ENCODE measurements at places on chromosomes 2 and 18.
A peak's percentile ranks its signal among the peaks of the same experiment; 100 is the strongest.

DNA sequence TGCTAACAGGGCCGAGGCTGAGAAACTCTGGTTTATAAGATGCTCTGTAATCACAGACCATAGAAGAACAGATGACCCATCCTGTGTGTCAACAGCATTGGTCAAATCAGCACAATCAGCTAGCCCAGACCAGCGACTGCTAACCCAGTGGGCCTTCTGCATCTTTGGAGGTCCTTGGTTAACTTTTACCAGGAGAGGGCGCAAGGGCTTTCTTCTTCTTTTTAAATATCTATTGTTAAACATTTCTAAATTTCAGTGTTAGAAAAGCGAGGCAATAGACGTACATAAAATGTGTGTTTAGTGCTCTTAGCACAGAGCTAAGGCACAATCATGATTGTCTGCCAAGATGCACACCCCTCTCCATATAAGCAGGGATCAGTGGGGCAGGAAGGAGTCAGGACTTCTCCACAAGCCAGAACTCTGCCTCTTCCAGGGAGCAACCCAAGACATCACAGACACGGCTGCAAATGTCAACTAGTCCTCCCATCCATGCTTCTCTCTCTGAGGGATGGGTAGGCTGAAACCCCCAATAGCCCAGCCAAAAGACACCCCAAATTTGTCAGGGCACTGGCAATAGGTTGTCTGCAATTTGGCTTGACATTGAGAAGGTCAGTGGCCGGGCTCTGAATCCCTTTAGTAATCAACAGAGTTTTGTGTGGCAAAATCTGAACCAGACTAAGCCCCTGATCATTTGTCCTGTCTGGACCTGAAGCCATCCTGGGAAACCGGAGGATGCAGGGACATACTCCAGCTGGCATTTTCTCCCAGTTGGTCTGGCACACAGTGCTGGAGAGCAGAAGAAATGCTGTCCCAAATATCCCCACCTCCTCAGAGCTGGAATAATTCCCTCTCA lies 188.2 kb downstream of the BCL2 start:
- peak; percentile 58 for DNase-seq

DNA sequence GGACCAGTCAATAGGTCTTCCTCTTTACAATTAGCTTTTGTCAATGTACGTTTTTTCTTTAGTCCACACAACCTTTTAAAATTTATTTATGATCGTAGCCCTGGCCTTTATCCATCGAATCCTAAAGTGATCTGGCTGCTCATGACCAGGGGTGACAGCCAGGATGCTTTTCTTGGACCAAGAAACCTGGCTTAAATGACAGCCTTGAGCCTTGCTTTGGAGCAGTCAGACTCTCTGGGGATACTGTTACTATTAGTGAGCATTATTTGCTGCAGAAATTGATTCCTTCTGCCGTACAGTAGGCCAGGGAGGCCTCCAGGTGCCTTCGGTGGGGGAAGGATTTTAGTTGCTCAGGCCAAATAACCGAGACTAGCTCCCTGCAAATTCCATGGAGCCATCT lies 70.2 kb downstream of the AGAP1 start:
- DNase-seq, result no peak

DNA sequence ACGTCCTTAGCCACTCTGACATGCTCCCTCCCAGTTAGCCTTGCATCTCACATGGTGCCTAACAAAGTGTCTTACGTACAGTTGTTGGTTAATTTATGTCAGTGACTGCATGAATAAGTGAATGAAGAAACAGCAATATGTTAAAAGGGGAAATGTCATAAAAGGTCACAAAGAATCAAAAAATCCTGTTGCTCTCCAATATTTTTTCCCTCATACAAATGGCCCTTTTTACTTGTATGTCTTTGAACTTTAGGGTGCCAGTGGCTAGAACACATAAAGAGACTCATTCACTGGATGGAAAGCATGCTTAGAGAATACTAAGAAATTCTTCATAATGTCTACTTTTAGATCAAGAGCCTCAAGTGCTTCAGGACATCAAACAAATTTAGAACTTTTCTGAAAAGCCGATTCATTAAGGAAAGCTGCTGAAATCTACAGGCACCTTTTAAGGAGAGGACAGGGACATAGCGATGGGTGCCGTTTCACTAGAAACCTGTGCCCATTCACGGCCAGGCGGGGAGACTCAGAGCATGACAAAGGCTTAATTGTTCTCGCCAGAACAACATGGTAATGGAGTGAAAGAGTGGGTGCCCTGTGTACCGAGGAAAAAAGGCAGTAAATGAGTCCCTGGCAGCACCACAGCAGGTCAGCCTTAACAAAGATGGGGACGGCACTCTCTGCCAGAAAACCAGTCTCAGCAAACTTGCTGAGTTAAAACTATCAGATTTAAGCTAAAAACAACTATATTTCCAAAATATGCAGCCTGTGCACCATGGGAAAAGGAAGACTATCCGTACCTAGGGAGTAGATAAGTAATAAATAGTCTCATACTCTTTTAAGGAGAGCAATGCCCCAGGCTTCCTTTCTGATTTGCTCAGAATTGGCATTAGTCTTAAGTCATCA lies 71.6 kb upstream of the SPTBN1 start:
- DNase-seq, result no peak

DNA sequence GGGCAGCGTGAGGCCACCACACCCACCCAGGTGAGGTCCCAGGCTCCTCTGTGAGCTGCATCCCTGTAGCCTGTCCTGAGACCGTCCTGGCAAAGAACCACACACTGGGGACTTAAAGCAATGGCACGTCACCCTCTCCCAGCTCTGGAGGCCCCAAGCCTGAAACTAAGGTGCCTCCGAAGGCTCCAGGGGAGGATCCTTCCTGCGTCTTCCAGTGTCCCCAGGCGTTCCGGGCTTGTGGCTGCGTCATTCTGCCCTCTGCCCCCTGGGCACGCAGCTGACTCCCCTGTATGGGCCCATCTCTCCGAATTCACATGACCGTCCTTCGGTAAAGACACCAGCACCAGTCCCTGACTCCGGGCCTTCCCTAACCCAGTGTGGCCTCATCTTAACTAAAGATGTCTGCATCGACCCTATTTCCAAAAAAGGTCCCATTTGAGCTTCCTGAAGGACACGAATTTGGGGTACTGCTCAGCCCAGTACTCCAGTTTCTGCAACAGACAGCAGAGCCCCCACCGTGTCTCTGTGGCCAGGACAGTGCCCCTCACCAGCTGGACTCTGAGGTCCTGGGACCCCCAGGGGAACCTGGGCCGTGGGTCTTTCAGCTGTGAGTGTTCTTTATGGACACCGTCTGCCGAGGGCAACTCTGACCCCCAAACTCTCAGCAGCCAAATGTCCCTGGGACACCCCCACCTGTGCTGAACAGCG lies 75.2 kb upstream of the CTDP1 start:
- no peak for DNase-seq

GRCh38 chr2:101717071-101717845 lies 19.8 kb downstream of the MAP4K4 start:
- no peak for DNase-seq

DNA sequence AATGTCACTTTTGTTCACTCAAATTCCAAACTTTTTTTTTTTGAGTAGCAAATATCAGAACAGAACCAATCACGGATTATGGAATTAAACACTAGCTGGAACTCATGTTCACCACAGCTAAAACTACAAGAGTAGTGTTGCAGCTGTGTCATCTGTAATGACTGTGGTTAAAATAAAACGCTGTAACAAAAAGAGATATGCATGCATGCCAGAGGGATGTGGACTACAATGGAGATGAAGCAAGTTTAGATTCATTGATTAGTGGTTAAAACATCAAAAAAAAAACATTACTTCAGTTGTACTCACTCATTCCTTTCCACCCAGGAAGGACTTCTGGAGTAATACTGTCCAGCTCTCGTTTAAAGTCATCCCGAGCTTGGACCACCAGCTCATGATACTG lies 37.0 kb downstream of the IMMT start:
- DNase-seq, result no peak

DNA sequence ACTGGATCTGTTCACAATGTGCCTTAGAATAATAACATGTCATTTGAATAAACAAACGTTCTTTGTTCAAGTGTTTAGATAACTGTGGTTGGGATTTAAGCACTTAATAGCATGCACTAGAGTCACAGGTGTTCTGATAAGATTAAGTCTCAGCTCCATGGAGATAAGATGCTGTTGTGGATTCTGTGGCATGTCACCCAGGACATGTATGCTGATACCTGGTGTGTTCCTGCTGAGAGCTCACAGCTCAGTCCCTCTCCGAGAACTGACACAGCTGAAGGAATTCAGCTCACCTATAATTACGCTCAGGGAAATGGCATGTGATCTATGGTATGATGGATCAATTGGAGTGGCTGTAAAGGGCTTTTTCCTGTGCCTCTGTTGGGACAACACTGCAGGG lies 75.4 kb upstream of the ST6GAL2 start:
- no peak for DNase-seq

DNA sequence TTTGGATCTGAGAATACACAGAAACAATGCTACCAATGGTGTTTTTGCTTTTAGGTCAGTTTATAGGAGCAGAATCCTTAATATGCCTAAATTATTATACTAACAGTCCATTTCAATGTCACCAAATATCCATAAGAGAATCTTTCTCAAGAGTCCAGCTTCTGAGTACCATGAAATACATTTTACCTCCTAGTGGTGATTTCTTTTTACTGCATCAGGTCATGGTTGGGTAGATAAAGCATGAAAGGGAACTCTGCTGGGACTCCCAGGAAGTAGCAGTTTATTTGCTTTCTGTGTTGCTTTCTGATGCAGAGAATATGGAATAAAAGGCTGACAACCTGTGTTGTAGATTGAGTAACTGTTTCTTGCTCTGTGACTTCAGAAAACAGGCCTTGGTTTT lies 115.6 kb downstream of the PPP1R1C start:
- peak; percentile 4 for DNase-seq

- no peak for DNase-seq
Observed at GRCh38 chr2:127179766-127180165, 40.3 kb downstream of the CYP27C1 start.

DNA sequence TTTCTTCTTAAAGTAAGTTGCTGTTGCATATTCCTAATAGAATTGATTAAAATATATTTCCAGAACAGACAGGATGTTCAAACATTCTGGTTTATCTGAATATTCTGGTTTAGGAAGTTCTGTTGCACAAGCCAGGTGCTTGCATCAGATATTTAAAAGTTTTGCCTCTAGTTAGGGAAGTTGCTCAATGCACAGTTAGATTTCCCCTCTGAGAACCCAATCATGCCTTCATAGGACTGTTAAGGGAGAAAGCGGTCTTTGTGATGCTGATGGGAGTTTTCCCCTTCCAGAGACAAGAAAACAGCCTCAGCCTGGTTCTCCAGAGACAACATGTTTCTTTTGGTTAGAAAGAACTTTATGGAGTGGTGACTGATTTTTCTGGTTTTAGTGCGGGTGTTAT lies 65.6 kb upstream of the REV1 start:
- no peak for DNase-seq

- no peak for DNase-seq
Observed at GRCh38 chr18:14944838-14945237, 196.9 kb downstream of the ANKRD30B start.

DNA sequence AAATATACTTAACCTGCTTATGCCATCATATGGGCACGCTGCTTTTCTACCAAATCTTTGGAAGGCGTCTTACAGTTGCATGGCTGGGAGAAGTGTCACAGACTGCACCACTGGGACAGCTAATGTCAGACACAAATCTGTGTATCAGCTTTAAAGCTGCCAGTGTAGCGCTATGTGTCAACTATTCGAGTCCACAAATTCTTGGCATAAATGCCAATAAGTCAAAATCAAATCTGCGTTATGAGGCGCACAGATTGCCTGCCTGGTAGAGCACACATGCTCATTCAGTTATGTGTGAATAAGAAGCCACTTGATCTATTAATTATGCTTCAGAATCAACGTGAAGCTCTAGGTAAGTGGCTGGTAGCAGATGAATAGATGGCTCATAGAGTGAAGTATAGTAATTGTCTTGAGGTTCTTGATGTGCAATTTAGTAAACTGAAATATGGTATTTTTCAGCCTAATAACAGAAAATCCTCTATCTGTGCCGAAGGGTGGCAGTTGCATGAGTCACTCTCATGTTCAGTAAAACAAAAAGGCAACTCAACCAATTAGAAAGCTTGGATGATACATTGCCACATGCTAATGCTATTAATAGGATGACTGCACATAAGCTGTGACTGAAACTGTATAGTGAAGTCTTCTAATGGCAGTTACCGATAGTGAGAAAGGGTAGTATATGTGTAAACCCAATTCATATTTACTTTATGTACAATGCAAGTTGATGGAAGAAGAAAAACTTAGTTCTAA lies 52.0 kb downstream of the DCC start:
- no peak for DNase-seq

- DNase-seq, result no peak
Observed at GRCh38 chr2:9883897-9884296, 40.6 kb downstream of the TAF1B start.

DNA sequence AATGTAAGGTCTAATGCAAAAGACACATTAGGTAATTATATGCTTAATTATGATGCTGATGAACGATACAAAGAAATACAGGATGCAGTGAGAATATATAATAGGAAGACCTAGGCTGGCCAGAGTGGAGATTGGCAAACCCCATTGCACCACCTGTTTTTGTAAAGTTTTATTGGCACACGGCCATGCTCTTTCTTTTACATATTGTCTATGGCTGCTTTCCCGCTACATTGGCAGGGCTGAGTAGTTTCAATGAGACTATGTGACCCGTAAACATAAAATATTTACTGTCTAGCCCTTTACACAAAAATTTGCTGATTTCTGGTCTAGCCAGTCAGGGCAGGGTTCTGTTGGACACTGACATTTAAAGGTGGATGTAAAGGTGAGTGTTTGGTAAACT lies 5.4 kb downstream of the SEC11C start:
- DNase-seq, result no peak

DNA sequence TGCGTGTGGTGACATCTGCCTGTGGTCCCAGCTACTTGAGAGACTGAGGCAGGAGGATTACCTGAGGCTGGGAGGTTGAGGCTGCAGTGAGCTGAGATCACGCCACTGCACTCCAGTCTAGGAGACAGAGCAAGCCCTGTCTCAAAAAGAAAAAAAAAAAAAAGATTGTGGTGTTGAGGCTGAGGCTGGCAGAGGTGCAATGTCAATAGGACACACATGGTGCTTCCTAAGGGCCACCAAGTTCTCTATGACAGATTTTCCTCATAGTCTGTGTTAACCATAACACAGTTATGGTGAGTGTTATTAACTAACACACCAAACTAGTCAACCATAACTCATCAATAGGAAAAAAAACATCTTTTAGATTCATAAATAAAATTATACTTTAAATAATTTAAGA lies 494.4 kb downstream of the TMX3 start:
- no peak for DNase-seq
